ENCODE measurements at places on chromosomes 3 and 15. TPM values are rescaled to one million over a fixed set of nuclear protein-coding genes. Genes with fewer than 3 reads are reported as not detected.

GRCh38 chr15:91872356-91873137, 19.0 kb downstream of the SLCO3A1 start:
- DNase-seq = no peak

DNA sequence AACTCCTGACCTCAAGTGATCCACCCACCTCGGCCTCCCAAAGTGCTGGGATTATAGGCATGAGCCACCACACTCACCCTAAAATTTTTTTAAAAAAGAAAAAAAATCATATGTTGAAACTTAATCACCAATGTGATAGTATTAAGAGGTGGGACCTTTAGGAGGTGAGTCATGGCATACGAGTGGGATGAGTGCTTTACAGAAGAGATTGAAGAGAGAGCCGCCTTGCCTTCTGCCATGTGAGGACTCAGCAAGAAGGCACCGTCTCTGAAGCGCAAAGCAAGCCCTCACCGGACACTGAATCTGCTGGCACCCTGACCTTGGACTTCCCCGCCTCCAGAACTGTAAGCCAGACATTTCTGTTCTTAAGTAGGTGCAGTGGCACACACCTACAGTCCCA, 5.5 kb downstream of the ARPIN start:
- DNase-seq = no peak

DNA sequence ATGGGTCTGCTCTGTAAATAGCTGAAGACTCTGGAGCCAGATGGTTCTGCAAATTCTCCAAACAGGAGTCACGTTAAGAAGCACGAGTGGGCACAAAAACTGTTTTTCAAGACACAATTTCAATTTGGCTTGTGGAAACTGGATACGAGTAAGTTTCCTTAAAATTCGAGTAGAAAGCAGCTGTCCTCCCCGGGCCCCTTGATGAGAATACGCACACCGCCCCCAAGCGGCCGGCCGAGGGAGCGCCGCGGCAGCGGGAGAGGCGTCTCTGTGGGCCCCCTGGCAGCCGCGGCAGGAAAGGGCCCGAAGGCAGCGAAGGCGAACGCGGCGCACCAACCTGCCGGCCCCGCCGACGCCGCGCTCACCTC, 778 bp upstream of the THBS1 start:
- peak; percentile 93 for DNase-seq

GRCh38 chr3:31274326-31275024, 258.2 kb upstream of the STT3B start:
- DNase-seq = no peak

DNA sequence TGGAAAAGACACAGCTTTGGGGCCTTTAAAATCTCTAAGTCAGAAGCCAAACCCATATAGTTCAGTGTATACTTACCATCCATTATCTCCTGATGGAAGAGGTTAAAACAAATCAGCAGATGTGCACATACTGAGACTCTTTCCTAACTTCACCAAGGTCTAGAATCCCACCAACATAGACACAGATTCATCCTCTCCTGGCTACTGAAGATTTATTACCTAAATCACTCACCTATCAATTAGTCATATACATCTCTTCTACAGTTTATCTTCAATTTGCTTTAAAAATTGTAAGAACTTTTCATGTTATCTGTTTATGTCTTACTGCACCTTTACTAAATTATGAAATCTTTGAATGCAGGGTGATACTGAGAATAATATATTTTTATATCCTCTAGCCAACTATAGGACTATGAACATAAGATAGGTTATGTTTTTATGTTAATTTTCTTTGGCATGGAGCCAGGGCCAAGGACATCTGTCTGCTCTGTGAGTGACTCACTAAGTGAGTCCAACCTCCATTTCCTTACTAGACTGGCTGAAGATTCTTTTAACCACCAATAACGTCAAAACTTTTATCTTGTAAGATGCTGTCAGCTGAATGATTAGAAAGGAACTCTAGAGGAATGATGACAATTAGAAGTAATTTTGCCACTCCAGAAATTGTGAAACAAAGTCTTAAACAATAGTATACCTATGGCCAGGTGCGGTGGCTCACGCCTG, 397.6 kb downstream of the FOXP1 start:
- no peak for DNase-seq

DNA sequence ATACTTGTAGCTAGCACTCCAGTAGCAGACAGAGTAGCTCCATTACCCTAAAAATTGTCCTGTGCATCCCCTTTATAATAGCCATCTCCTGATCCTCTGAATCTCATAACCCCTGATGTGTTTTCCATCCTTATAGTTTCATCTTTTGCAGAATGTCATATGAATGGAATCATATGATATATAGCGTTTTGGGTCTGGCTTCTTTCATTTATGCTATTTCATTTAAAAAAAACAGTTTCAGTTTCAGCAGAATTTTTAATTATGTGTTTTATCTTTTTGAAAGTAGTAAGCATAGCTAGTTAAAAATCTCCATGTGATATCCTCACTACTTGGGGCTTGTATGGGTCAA, 132.7 kb downstream of the KLF13 start:
- no peak for DNase-seq

- DNase-seq = no peak
These were observed 38.5 kb upstream of the TFRC start for GRCh38 chr3:196120291-196120951.

DNA sequence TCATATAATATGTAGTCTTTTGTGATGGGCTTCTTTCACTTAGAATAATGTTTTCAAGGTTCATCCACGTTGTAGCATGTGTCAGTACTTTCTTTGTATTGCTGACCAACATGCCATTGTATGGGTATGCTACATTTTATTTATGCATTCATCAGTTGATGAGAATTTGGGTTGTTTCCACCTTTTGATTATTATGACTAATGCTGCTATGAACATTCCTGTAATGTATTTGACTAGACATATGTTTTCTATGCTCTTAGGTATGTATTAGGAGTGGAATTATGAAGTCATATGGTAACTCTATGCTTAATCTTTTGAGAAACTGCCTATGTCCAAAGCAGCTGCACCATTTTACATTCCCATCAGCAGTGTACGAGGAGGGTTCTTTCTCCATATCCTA, 3.2 kb upstream of the PODXL2 start:
- DNase-seq = no peak

DNA sequence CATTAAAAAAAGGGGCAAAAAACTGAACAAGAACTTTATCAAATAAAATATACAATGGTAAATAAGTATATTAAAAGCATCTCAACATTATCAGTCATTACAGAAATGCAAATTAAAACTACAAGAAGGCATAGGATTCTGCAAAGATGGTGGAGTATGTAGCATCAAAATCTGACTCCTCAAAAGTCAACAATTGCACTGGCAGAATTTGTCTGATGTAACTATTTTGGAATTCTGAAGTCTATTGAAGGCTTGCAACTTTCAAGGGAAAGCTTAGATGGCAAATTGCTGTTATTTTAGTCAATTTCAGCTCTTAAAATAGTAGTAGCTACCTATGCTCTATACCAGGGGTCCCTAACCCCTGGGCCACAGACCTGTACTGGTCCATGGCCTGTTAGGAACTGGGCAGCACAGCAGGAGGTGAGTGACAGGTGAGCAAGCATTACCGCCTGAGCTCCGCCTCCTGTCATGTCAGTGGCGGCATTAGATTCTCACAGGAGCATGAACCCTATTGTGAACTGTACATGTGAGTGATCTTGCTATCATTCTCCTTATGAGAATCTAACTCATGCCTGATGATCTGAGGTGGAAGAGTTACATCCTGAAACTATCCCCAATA, 107.6 kb downstream of the TGFBR2 start:
- no peak for DNase-seq

GRCh38 chr3:63450634-63451363, 172.7 kb downstream of the SYNPR start:
- no peak for DNase-seq

DNA sequence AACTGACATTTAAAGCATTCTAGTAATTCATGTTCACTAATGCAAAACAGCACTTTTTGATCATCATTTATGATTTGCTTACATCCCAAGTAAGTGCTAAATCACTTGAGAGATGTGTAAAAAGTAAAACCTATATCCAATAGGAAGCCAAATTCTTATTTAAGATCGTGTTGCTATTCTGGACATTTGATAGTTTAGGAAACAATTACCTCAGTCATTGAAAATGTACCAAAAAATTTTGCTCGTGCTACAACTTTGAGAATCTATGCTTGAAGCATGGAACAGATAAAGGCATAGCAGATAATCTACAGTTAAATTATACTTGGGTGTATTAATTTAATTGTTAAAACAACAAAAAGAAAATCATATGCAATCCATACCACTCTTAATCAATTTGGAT, 571.6 kb upstream of the NR2F2 start:
- DNase-seq = no peak

- DNase-seq = no peak
These were observed 36.3 kb downstream of the SLITRK3 start for GRCh38 chr3:165159760-165160421.

DNA sequence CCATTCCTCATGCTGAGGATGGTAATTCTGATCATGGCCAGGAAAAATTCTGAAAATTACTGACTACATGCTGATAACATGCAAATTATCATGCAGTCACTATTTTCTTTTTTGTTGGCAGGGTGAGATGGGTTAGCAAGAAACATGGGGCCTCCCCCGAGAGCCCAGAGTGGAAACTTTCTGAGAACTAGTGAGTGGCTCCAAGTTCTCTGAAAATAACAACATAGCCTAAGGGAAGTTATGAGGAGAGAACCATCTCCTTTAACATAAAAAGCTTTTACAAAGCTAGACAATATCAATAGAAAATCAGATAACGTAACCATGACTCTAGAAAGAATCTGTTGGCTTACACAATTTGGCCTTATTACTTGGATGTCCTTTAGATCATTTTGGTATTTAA, 254.2 kb downstream of the PLOD2 start:
- DNase-seq = no peak

- peak; percentile 86 for DNase-seq
These were observed 15.4 kb upstream of the BFSP2 start for GRCh38 chr3:133384331-133385027.

DNA sequence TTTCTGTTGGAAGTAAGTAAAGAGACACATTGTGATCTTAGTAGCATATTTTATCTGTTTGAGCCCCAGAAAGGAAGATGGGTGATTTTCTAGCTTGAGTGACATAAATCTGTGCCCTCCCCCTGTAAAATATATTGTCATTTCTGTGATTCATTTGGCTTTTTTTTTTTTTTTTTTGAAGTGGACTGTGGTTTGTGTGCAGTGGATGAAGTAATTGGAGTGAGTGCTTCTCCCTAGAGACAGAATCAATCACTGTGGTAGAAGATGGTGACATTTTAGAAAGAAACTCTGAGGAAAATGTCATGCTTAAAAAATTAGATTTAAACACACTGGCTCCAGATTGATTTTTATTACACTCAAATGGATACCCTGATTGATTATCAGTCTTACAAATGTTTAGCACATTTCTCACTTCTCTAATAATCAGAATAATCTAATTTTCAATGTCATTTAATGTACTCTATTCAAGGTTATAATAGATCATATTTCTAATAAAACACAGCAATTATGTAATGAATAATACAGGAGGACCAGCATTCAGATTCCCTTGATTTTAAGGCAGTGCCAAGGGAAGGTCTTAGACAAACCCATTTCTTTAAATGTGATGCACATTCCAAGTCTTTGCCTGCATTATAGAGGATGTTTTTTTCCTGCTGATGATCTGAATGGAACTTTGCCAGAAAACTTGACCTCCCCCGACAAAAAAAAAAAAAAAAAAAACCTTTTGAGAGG, 116.6 kb downstream of the TOP2B start:
- no peak for DNase-seq

- no peak for DNase-seq
These were observed 699.5 kb upstream of the NAALADL2 start for GRCh38 chr3:174159604-174160003.

DNA sequence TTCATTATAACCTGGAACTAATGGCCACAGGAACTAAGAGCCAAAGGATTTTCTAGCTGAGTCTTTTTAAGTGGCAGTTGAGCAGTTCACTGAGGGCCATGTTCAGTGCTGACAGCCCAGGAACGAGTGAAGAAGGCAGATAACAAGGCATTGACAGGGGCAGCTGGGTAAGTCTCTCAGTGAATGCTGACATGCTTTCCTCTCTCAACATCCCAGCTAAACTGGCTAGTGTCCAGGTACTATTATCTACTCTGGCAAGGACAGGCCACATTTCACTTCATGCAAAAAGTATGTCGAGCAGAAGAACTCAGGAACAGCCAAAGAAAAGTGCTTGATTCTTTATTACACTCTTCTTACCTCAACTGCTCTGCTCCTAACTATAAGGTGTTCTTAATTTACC, 515.9 kb downstream of the NLGN1 start:
- DNase-seq = no peak

GRCh38 chr3:36542186-36542585, 161.9 kb downstream of the STAC start:
- no peak for DNase-seq

DNA sequence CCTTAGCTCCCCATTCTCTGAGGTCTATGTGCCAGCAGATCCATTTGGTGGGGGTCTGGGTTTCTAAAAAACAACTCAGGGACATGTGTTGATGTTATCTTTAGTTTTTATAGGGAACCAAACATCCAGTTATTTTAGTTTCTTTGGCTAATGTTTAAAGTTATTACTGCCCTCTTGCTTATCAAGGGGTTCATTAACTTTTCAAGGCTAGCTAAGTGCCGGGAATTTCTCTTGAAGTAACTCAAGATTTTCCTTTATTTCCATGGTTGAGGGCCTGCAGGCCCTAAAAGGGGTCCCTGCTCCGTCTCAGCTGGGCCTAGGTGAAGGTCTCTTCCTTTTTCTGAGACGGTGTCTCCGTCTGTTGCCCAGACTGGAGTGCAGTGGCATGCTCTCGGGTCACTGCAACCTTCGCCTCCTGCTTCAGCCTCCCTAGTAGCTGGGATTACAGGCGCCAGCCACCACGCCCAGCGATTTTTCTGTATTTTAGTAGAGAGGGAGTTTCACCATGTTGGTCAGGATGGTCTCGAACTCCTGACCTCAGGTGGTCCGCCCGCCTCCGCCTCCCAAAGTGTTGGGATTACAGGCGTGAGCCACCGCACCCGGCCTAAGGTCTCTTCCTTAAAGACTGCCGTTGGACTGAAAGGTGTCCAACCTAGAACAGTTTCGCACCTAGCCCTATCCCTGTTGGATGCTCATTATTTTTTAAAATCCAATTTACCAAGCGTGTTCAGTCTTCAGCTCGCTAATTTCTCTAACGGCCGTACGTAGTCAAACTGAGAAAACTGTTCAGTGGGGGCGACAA, 1.3 kb upstream of the OXSR1 start:
- DNase-seq = no peak

GRCh38 chr3:45560281-45560971, 34.1 kb upstream of the LIMD1 start:
- DNase-seq = no peak

GRCh38 chr3:4523710-4524698, 30.9 kb downstream of the ITPR1 start:
- no peak for DNase-seq

The SLC30A4 gene
- total RNA-seq = 0.04 TPM

The CCNB2 gene
- 103 TPM for total RNA-seq

The SAMD7 gene
- not detected for total RNA-seq

The EPHA3 gene
- 0.33 TPM for total RNA-seq

The GASK1A gene
- total RNA-seq = 4.5 TPM

The TEX55 gene
- not detected for total RNA-seq

The NOX5 gene
- total RNA-seq = not detected

The TYRO3 gene
- total RNA-seq = 72.6 TPM

The KNG1 gene
- not detected for total RNA-seq

The THSD4 gene
- 3.9 TPM for total RNA-seq

The CLDN18 gene
- total RNA-seq = not detected
